ENCODE measurements at places on chromosomes 1 and 21.

DNA sequence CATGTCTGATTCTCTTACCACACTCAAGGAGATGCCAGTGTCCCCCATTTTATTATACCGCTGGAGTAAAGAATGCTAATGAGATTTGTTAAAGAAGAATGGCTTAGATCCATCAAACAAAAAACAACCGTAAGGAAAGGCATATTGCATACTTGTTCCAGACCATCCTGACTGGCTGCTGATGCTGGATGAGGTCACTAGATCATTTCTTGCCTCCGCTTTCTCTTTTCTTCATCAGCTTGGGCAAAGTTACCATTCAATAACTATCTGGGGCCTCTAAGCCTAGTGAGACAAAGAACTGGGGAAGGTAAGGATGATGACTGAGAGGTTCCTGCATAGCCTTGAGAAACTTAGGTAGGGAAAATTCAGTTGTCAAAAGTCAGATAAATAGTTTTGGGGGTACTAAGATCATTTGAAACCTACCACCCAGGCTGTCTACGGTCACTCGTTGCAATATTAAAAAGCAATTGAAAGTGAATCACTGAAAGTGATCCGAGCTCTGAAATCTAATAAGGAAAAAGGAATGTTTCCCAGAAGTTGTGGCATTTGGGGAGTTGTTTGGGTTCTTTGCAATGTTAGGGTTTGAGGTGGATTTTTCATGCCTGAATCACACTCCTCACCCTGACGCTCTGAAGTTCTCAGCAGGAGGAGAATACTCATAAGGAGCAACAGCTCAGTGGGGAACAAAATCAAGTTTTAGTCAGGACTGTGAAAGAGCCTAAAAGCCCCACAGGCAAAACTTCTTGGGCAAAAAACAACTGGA lies 176.8 kb downstream of the HHIPL2 start:
- no peak for DNase-seq

GRCh38 chr1:244157731-244158438 lies 106.8 kb downstream of the ZBTB18 start:
- DNase-seq, result no peak

DNA sequence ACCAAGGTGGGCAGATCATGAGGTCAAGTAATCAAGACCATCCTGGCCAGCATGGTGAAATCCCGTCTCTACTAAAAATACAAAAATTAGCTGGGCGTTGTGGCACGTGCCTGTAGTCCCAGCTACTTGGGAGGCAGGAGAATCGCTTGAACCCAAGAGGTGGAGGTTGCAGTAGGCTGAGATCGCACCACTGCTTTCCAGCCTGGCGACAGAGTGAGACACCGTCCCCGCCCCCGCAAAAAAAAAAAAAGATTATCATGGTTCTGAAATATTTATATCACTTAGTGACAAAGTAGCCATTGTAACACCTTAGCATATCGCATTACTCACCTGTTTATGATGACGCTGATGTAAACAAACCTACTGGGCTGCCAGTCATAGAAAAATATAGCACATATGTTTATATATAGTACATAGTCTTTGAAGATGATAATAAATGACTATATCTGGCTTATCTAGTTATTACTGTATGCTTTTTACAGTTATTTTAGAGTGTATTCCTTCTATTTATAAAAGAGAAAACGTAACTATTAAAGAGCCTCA lies 160.2 kb downstream of the NCAM2 start:
- DNase-seq, result no peak

- no peak for DNase-seq
Observed at GRCh38 chr1:7454895-7455784, 316.0 kb upstream of the VAMP3 start.

- no peak for DNase-seq
Observed at GRCh38 chr1:233668725-233669294, 54.9 kb downstream of the KCNK1 start.

- no peak for DNase-seq
Observed at GRCh38 chr1:199706826-199707606, 320.5 kb upstream of the NR5A2 start.

DNA sequence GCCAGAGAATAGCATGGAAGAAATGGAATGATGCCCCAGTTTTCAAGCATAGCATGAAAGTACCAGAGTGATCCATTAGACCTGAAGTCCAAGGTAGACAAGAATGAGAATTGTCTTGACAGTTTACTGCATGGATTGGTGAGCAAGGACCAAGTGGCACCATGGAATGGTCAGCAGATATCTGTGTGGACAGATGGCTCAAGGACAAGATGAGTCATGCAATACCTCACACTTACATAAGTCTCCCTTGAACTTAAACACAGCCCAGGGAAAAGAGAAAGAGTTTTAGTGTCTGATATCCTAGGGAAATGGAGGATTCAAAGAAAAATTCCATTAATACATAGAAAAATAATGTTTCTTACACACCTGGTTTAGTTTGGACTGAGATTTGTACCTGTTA lies 195.2 kb downstream of the MRPL39 start:
- no peak for DNase-seq

GRCh38 chr1:173903827-173904531 lies 13.1 kb downstream of the SERPINC1 start:
- no peak for DNase-seq

- no peak for DNase-seq
Observed at GRCh38 chr1:234546387-234546704, 63.6 kb downstream of the IRF2BP2 start.

- no peak for DNase-seq
Observed at GRCh38 chr21:29349702-29350101, 51.0 kb downstream of the BACH1 start.

DNA sequence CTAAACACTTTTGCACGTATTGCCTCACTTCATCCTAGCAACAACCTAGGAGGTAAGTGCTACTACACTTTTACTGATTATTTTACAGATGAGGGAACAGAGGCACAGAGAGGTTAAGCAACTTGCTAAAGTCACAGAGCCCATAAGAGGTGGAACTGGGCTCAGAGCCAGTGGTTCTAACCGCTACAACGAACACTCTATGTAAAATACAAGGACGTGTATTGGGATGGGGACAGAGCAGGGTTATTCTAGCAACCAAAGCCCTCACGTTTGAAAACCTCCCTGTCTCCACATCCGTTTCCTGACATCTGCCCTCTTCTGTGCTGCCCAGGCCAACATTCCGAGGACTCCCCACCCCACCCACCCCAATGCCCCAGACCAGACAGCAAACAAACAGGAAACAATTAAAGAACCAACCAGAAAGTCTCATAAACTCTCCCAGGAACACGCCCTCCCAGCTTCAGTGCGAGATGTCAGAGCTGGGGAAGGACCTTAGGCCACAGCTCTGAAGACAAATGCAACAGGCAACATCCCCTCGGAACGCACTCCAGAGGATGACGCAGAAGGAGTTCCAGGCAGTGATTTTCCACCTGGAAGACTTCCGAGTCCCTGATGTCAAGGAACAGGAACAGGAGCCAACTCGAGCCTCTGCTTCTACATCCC lies 41.1 kb downstream of the GLIS1 start:
- no peak for DNase-seq

GRCh38 chr1:24162201-24162600 lies 19.3 kb upstream of the IL22RA1 start:
- no peak for DNase-seq

GRCh38 chr1:227886503-227886961 lies 61.2 kb downstream of the WNT9A start:
- no peak for DNase-seq

DNA sequence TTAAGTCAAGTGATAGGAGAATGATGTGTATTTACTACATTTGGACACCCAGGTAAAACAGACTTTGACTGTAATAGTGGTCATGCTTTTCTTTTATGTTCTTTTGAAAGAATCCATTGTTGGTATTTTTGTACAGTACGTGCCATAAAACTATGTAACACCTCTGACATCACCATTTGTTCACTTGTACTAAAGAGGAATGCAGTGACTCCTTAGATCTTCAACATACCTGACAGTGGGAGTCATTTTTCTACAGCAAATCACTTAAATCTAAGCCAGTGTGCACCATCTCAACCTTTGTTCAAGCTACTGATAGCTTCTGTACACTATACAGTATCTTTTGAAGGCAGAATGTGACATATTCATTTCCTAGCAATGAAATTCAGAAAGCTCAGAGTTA lies 6.3 kb upstream of the PLD5 start:
- DNase-seq, result no peak

DNA sequence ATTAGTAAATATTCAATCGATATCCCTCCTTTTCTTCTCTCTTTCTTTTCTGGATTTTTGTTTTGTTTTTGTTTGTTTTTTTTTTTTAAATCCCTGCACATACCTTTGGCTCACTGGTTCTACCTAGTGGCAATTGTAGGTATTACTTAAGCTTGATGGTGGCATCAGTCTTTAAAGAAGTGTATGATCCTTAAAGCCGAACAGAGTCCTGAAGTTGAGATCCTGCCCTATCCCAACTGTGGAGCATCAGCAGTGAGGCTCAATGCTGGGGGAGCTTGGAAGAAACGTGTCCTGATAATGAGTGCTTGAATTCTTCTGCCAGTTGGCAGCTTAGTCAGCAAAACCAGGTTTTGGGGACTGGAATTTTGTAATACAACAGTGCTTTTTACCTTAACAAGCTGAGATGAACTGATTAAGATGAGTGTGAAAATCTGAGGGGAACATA lies 60.8 kb downstream of the FASLG start:
- no peak for DNase-seq

- DNase-seq, result no peak
Observed at GRCh38 chr1:15598436-15598835, 13.6 kb upstream of the AGMAT start.

DNA sequence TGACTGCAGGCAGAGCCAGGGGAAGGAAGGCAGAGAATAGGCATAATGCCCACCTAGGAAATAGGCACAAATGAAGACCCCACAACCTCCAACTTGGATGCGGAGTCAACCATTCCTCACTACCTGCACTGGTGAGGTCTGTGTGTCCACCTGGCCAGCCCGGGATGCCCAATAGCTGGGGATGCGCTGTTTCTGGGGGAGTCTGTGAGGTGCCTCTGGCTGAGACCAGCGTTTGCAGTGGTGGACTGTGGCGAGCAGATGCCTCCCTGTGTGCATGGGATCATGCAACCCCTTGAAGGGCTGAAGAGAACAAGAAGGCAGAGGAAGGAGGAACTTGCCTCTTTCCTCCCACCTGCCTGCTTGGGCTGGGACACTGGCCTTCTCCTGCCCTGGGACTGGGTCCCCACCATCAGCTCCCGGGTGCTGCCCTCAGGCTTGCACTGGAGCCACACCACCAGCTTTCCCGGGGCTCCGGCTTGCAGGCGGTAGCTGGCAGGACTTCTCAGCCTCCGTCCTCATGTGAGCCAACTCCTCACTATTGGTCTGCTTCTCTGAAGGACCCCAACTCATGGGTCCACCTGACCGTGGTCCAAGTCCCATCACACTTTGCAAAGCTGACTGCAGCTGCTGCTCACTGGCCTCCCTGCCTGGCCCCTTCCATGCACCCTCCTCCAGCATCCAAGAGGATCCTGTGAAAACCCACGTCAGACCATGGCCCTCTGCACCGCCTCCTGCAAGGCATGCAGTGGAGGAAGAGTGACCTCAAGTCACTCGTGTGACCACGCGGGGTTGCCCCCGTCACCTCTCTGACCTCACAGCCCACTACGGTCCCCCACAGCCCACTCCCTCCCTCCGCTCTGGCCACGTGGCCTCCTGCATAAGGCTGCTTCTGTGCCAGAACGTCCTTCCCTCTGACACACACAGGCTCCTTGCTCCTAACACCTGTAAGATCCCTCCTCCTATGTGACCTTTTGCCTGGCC lies 2.7 kb upstream of the PDE9A start:
- DNase-seq, result no peak

DNA sequence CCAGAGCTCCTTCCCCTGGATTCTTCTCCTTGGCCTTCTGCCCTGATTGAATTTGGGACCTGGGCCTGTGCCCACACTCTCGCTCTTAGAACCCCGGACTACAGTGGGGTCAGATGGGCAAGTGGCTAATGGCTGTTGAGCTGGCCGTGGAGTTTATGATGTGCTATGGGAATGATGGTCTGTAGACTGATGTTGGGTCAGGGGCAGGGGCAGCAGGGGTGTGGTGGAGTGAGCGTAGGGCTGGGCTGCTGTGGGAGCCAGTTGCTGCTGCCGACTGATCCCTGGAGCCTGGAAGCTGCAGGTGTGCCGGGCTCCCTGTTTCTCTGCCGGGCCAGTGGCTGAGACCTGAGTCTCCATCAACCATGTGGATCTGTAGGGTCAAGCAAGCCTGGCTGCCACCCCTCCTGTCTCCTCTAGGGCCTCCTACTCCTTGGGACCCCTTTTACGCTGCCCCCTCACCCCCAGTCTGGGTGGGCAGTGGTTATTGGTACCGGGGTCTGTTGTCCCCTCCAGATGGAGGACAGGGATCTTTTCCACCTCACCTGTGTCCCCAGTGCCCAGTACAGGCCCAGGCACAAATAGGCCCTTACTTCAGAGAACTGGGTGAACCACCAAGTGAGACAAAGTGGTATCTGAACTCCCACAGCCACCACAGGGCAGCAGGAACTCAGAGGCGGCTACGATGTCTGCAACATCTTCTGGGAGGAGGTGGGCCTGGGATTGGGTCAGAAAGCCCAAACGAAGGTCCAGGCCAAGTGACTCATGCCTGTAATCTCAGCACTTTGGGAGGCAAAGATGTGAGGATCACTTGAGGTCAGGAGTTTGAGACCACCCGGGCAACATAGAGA lies 5.1 kb downstream of the PODN start:
- no peak for DNase-seq

DNA sequence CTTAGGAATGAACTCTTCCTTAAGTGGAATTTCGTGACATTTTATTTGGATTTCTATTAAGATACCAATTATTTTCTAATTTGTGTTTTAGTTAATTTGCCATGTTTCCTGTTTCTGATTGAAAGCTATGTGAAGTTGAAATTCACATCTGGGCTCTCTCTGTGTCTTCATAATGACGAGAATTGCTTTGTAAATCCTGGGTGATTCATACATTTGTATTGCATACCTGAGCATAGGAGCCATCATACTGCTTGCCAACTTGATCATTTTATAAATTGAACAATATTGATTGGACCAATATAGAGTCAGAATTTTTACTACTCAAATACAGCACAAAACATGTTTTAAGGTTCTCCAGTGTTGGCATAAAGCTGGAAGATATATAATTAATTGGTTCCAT lies 817.9 kb downstream of the BRINP3 start:
- no peak for DNase-seq

DNA sequence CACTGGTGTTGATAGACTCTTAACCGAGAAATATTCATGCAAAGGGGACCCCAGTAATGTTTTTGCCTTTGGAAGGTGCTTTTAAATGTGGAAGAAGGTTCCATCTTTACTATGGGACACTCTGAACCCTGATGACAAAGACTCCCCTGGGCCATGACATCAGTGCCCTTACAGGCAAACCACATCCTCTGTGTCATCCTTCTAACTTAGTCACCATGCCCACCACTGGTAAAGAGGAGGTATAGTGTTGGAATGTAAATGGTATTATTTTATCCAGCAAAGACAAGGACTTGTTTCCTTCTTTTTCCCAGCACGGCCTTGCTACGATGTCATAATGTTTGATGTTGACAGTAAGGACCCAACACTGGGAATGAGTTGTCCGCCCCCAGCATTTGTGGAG lies 12.6 kb downstream of the METTL13 start:
- DNase-seq, result no peak

GRCh38 chr1:236489710-236490377 lies 33.9 kb upstream of the LGALS8 start:
- peak; percentile 48 for DNase-seq
